ENCODE measurements at places on chromosomes 7 and 10. TPM values are rescaled to one million over a fixed set of nuclear protein-coding genes. Genes with fewer than 3 reads are reported as not detected.

Gene LIPF
- not detected for total RNA-seq

Gene FASTK
- total RNA-seq, result 73.5 TPM

Gene AUTS2
- 4.5 TPM for total RNA-seq

Gene BMI1
- total RNA-seq, result 32.4 TPM

Gene AQP1
- 0.08 TPM for total RNA-seq

Gene TEX47
- not detected for total RNA-seq

Gene ACHE
- not detected for total RNA-seq

Gene AGAP5
- 10.9 TPM for total RNA-seq

Gene WDR11
- total RNA-seq, result 42.7 TPM

Gene MEIG1
- total RNA-seq, result not detected

Gene GBX1
- total RNA-seq, result not detected

Gene ATP5MK
- 261 TPM for total RNA-seq

Gene FAM25A
- total RNA-seq, result not detected

Gene GPRIN2
- not detected for total RNA-seq

Gene KCNMA1
- 0.34 TPM for total RNA-seq

Gene OR13A1
- total RNA-seq, result not detected

Gene ADAM22
- total RNA-seq, result 1.6 TPM

Gene CAMK2B
- total RNA-seq, result 0.10 TPM

Gene ZNF239
- 0.93 TPM for total RNA-seq

Gene NSUN6
- total RNA-seq, result 25.5 TPM

Gene PDLIM1
- total RNA-seq, result 20.6 TPM

Gene CEP55
- 50.5 TPM for total RNA-seq

Gene ABCC2
- 1.1 TPM for total RNA-seq

Gene PTPRN2
- 2.3 TPM for total RNA-seq

Gene NPC1L1
- not detected for total RNA-seq

Gene RSPH10B
- total RNA-seq, result not detected

Gene HTR5A
- total RNA-seq, result not detected

Gene KCND2
- not detected for total RNA-seq

Gene LAMB1
- total RNA-seq, result not detected

Gene GPR146
- total RNA-seq, result 8.7 TPM

Gene CYP2E1
- not detected for total RNA-seq

Measured in activated naive CD4-positive, alpha-beta T cell treated with anti-CD3 and anti-CD28 coated beads, Interleukin-2, amount 10 ng/mL, durations not matched to agents 5 hours and 36 hours (primary cell).